ENCODE measurements at places on chromosomes 6 and 20.

GRCh38 chr6:26597389-26597766, 625 bp downstream of the ABT1 start:
- DNase-seq, result no peak

- DNase-seq, result no peak
Observed at GRCh38 chr20:32621071-32621890, 36.1 kb upstream of the NOL4L start.

GRCh38 chr6:3740551-3741476, 10.7 kb downstream of the PXDC1 start:
- no peak for DNase-seq

- DNase-seq, result no peak
Observed at GRCh38 chr6:146666909-146667308, 68.1 kb downstream of the ADGB start.

Measured in left kidney (tissue), 8 donors.